Cardiac fibroblast (primary cell): ENCODE measurements at places on chromosomes 2 and 18.

DNA sequence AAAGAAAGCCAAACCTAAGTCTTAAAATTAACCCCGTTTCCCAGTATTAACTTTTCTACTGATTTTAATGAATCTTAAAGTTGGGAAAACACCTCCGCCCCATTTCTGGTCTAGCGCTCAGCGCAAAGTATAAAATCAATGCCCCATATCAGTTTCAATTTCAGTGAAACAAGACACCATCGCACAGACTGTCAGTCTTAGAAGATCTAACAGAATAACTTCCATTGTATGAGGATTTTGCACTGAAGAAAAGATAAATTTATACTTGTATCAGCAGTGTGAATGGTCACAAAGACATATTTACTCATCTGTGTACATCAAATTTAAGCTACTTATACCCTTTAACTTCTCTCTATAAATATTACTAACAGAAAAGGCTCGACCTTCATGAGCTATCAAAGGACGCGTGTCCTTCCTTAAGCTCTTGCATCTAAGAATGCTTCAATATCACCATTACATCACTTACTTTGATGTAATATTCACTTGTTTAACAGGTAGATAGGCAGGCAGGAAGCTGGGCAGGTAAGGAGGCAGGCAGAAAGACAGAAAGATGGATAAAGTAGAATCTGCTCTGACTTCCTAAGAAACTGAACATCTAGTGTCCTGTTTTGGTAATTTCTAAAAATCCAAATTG is 183.0 kb downstream of the TCF4 start:
- DNase-seq, result no peak

DNA sequence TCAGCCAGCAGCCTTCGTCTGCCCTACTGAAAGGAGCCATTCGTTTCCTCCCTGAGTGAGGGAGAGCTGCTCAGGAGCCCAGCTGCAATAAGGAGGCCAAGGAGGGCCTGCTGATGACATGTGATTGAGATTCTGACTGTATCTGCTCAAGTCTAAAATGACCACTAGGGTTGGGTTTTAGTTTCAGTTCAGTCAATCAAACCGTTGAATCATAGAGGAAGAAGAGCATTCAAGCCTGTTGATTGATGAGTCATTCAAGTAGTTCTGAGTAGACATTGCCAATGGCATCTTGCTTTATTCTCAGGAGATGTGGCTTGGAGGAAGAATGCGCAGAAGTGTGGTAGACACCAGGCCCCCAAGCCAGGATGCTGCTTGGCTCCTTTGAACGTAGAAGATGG is 19.9 kb upstream of the BCL2L11 start:
- no peak for DNase-seq

- no peak for DNase-seq
Measured at GRCh38 chr2:114049826-114050225, 159.9 kb downstream of the ACTR3 start.

DNA sequence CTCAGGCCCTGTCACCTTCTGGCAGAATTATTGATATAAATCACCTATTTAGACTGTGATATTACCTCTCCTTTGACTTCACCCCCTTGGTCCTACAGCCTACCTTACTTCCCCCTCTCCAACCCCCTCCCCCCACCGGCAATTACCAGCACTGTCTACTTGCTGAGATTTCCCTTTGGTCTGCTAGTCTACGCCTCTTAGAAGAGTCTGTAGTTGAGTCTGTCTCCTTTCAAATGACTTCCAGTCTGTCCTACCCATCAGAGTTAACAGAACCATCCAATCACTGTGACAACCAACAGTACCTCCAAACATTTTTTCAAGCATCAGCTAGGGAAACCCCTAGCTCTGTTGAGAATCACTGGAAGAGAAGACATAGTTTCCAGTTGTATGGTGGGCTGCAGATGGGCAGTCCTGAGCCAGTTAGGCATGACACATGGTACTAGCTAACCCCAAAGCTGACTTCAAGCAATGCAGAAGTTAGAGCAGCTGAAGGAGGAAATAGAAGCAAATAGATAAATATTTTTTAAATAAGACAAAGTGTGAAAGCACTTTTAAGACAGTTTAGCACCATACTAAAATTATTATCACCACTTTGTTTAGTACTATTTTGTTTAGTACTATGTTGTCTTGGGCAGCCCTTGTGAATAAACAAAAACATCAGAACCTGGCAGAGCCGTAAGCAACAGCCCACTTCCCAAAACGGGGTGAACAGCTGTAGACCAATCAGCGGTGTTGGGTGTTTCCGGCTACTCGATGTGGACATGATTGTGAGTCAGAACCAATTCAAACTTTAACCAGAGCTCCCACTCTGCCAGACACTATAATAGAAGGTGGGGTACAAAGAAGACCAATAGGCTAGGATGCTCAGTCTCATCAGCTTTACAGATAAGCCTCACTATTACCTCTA is 2.7 kb upstream of the ASNSD1 start:
- DNase-seq, result no peak

DNA sequence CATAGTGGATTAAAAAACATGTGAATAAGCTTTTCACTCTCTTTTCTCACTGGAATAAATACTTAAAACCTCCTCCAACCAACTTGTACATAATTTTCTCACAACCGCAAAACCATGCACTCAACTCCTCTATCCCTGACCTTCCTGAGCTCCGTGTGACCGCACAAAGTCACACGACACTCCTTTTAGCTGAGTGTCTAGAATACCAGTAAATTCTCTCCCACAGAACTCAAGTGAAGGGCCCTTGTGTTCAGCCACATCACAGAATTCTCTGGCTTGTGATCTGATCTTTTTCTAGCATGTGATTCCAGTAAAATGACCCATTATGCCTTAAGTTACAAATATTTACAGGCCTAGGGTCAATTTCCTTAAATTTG is 91.2 kb upstream of the ARL4C start:
- DNase-seq, result no peak

DNA sequence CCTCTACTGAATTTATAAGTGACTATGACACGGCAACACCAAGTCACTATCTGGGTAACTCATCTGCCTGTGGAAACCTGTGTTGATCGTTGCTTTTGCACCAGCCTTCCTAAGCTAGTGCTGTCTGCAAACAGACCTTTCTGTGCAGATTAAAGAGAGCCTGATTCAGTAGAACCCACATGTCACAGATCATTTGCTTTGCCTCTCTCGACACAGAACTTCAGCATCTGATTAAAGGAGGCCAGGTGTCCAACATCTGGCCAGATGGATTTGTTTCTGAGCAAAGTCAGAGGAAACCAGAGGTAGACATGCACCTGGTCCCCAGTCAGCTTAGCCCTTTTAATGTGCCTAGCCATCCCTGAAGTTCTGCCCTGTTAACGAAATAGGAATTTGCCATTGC is 15.0 kb upstream of the TTR start:
- DNase-seq, result no peak

GRCh38 chr2:99470957-99471356 is 18.9 kb downstream of the REV1 start:
- DNase-seq, result no peak

DNA sequence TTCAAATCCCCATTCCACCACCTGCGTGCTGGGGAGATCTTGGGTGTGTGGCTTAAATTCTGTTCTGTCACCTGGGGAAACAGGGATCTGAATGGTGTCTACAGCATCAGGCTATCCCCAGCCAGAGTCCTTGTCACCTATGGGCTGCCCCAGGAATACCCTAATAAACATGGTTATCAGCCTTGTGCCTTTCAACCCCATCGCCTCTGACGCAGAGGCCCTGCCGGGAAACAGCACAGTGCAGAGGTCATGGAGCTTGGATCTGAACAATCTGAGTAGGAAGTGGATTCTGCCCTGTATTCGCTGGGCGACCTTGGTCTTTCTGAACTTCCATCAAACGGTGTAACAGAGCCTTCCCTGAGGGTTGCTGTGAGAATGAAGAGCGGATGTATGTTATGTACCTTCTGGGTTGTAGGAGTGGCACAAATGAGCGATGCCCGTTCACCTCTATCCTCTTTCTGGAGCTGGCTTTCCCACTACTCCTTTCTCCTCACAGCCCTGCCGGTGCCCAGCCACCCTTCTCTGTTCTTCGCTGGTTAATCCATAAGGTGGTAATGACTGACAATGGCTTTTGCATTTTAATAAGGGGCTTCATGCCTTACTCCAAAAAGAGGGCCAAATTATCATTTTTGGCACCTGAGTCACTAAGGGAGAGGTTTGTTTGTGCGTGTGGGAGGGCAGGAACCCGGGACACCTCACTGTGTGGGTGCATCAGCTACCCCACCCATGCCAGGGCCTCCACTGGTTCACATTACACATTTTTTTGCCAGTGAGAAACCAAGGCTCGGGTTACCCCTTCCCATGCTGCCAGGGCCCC is 256.5 kb downstream of the MYCN start:
- DNase-seq, result no peak

GRCh38 chr18:7414459-7414858 is 152.7 kb upstream of the PTPRM start:
- DNase-seq, result peak; percentile 76

GRCh38 chr2:238921681-238922319 is 73.9 kb downstream of the TWIST2 start:
- DNase-seq, result no peak

DNA sequence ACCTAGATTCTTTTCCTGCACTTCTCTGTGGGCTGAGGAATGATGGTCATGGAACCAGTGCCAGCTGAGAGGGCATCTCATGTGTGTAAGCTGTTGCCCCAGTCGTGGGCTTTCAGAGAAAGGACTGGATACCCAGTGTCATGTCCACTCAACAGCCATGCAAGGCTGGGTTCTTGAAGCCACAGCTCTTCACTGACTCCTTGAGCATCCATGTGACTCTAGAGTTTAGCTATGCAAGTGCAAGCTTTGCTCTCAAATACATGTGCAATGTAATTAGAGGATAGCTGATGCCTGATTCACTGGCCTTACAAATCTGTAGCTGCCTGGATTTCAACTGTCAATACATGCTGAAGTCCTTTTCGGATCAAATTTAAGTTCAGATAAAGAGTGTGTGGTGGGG is 46.8 kb upstream of the EML6 start:
- DNase-seq, result no peak

DNA sequence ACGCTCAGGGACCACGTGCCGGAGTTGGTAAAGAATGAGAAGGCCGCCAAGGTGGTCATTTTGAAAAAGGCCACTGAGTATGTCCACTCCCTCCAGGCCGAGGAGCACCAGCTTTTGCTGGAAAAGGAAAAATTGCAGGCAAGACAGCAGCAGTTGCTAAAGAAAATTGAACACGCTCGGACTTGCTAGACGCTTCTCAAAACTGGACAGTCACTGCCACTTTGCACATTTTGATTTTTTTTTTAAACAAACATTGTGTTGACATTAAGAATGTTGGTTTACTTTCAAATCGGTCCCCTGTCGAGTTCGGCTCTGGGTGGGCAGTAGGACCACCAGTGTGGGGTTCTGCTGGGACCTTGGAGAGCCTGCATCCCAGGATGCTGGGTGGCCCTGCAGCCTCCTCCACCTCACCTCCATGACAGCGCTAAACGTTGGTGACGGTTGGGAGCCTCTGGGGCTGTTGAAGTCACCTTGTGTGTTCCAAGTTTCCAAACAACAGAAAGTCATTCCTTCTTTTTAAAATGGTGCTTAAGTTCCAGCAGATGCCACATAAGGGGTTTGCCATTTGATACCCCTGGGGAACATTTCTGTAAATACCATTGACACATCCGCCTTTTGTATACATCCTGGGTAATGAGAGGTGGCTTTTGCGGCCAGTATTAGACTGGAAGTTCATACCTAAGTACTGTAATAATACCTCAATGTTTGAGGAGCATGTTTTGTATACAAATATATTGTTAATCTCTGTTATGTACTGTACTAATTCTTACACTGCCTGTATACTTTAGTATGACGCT is 5.8 kb downstream of the MYCN start:
- DNase-seq, result no peak

- no peak for DNase-seq
Measured at GRCh38 chr2:214542295-214542694, 131.4 kb downstream of the VWC2L start.

- no peak for DNase-seq
Measured at GRCh38 chr18:13503836-13504235, 222.5 kb downstream of the FAM210A start.

DNA sequence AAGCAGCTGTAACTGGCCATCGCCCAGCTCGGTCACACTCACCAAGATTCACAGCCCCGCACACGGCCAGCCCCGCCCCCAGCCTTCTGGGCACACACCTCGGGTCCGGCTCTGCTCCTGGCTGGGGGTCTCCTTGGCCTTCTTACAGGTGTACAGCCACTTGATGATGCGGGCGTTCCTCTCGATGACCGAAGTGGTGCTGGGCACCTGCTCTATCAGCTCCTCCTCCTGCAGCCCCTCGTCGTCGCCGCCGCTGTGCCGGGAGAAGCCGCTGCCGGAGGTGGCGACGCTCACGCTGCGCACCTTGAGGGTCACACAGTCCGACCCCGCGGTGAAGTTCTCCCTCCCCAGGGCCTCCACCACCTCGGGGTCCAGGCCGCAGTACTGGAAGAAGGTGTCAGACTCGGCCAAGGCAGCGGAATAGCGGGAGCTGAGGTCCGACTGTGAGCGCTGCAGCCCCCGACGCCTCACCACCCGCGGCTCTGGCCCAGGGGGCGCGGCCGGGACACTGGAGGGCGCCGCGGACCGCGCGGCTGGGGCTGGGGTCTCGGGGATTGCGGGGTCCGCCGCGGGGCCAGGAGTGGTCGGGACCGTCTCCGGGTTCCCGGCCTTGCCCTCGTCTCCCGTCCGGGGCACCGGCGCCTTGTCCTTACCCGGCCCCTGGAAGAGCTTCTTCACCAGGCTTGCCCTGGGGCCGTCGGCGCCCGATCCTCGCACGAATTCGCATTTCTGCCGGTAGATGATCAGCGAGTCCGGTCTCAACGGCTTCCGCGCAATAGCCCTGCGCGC is 769 bp downstream of the FAM110C start:
- DNase-seq, result no peak

GRCh38 chr18:35231052-35231451 is 9.8 kb upstream of the ZNF397 start:
- peak; percentile 79 for DNase-seq

DNA sequence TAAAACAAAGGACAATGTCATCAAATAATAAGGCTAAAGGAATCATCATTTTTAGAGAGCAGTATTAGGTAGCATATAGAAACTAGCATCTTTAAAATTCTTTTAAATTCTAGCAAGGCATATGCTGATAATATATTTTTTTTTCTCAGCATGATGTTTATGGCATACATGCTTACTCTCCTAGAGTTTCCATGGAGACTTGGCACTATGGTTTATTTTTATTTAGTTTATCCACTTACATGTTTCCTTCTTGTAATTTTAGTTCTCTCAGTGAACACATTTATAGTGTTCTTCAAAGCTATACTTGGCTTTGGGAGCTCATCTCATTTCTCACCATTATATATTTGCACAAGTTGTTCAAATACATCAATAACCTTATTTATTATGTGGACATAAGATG is 413.8 kb upstream of the LINC00305 start:
- DNase-seq, result no peak

DNA sequence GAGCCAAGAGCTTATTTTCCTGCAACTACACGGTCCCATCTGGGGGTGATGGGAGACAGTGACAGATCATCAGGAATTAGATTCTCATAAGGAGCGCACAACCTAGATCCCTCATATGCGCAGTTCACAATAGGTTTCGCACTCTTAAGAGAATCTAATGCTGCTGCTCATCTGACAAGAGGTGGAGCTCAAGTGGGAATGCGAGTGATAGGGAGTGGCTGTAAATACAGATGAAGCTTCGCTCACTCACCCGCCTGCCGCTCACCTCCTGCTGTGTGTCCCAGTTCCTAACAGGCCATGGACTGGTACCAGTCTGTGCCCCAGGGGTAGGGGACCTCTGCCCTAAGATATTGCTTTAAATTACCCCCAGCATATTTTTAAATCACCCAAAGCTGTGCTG is 10.8 kb downstream of the LRRFIP1 start:
- DNase-seq, result no peak
